NCI-H774 (cell line): ENCODE measurements at places on chromosomes 16 and 17.

DNA sequence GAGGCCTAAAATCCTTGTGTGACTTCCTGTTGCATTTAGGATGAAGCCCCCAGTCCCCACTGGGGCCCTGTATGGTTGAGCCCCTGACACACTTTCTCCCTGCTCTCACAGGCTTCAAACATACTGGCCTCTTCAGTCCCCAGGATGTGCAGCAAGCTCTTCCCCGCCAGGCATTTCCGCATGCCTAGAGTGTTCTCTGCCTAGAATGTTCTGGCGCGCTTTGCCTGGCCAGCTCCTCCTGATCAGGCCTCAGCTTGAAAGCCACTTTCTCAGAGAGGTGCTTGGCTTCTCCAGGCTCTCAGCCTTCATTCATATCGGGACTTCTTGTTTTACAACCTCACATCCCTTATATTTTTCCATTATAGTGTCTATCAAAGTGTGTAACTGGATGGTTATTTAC lies 123.7 kb downstream of the SPACA3 start:
- DNase-seq = no peak

DNA sequence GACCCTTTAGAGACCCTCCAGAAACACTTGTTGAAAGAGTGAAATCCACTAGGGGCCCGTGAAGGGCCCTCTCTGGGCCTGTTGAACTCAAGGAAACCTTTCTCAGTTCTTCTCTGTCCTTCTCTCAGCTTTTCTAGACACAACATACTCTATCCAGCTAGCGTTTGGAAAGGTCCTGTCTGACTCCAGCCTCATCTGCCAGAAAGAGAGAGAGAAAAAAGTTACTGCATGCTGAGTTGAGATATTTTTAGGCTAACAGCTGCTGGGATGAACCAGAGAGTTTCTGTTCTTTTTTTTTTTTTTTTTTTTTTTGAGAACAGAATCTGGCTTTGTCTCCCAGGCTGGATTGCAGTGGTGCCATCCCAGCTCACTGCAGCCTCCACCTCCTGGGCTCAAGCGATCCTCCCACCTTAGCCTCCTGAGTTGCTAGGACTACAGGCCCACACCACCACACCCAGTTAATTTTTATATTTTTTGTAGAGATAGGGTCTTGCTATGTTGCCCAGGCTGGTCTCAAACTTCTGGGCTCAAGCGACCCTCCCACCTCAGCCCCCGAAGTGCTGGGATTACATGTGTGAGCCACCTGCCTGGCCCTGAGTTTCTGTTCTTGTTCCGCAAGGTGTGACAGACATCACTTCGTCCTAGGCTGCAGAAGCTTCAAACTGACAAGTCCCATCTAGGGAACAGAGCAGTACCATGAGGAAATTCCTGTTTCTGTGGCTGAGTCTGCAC lies 14.9 kb upstream of the TEX2 start:
- DNase-seq = no peak

DNA sequence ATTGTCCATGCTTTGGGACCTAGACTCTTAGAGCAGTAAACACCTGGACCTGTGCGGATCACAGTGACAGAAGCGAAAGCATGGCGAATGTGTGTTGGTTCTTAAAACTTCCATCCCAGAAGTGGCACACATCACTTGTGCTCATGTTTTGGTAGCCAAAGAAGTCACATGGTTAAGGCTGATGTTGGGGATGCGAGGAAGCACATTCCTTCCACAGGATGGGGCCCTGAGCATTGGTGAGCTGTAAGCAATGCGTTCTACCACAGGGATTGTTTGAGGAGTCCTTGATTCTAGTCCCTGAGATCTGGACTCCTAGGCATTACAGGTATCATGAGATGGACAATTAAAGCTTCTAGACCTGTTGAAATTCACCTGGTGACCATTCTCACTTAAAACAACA lies 375.9 kb downstream of the UTP18 start:
- no peak for DNase-seq

DNA sequence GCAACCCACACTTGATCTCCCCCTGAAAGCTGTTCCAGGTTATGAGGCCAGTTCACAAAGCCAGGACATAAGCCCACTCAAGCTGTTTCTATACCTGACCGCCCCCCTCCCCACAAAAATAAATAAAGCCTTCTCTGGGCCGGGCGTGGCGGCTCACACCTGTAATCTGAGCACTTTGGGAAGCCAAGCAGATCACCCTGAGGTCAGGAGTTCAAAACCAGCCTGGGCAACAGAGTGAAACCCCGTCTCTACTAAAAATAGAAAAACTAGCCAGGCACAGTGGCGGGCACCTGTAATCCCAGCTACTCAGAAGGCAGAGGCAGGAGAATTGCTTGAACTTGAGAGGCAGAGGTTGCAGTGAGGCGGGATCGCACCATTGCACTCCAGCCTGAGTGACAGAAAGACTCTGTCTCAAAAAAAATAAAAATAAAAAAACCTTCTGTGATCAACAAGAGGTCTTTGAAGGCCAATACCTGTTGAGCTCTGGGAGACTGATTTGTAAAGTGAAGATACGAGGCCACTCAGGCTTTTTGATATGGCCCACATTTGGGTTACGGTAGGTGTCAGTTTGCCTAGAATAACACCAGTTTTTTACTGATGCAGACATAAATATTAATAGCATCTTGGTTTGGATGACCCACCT lies 2.2 kb downstream of the KDM8 start:
- no peak for DNase-seq

- DNase-seq = no peak
Observed at GRCh38 chr17:1985686-1986085, 39.4 kb downstream of the RTN4RL1 start.
